IMR-90 (cell line): ENCODE measurements at places on chromosomes 12 and 14.
A peak's percentile ranks its signal among the peaks of the same experiment; 100 is the strongest.

DNA sequence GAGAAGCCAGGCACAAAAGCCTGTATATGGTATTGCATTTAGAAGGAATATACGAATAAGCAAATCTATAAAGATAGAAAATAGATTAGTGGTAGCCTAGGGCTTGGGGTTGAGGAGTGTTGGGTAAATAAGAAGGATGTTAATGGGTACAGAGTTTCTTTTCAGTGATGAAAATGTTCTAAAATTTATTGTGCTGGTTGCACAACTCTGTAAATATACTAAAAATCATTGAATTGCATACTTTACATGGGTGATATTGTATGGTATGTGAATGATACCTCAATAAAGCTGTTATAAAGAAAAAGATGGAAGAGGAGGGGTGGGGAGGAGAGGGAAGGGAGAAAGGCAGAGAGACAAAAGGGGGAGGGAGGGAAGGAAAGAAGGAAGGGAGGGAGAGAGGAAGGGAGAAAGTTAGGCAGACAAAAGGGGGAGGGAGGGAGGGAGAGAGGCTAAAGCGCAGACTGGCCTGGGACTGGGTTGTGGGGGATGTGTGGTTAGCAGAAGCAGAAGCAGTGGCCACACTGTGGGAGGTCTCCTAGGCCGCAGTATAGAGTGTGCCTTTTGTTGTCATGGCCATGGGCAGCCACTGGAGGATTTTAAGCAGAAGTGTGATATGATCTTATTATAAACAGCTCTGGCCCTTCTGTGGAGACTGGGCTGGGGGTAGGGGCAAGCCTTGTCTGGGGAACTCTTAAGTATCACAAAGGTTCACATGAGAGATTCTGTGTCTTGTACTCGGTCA lies 73.6 kb upstream of the ELK3 start:
- DNase-seq: no peak

DNA sequence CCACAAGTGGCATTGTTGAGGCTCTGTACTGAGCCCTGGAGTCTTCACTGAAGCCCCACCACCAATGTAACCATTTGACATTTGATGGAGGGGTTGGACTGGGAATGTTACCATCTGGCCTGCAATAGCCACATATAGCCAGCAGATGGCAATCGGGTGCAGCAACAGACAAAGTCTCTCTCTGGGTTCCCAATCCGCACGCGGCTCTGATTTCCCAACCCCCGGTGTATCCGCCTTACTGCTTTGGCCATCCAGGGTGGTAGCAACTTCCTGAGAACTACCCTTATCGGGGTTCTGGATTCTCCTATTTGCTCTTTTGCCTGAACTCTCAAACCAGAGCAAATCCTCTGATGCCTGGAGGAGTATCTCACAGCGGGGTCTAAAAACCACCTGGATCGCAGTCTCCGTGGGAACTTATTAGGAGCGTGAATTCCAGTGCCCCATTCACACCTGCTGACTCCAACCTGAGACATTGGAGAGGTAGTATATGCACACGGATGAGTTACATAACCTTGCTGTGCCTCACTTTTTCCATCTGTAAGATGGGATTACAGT lies 14.2 kb downstream of the VRTN start:
- peak; percentile 68 for DNase-seq

- DNase-seq: no peak
Measured at GRCh38 chr14:55891692-55892091, 226.5 kb upstream of the PELI2 start.

DNA sequence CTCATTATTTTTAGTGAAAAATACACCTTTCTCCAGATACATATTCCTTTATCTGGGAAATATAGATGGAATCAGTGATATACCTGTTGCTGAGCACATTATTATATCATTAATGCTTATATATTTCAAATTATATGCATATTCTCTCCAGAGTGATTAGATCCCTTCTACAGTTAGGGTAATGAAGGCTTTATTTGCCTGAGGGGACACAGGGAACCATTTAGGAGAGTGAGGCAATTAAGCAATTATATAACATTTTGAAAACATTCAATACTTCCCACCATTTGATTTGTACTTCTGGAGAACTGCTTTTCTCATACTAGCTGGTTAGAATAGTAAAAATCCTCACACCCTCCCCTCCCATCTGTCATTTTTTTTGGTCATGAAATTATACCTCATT lies 212.8 kb upstream of the NOVA1 start:
- DNase-seq: no peak

GRCh38 chr12:11673666-11674461 lies 24.4 kb downstream of the ETV6 start:
- DNase-seq: peak; percentile 33

GRCh38 chr12:57890191-57891115 lies 43.9 kb upstream of the CTDSP2 start:
- peak; percentile 55 for DNase-seq

- no peak for DNase-seq
Measured at GRCh38 chr12:66531766-66532165, 147.1 kb downstream of the GRIP1 start.

DNA sequence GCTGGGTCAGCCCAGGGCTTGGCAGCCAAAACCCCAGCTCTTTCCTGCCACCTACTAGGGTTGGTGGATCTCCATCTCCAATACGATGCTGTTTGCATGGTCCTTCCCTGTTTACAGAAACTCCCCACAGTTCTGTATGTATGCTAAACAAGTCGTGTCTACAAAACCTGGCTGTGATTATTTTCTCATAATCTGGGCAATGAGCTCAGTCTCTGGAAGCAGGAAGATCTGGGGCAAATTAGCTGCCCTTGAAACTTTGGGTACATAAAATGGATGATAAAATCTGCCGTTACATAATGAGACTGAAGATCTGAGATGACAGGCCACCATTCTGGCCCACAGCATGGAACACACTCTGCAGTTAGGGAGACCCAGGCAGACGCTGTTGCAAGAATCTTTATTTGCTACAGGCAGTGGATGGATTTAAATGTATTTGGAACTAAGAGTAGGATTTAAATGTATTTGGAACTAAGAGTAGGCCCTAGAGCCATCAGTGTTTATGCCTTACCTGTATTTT lies 31.7 kb downstream of the ACADS start:
- no peak for DNase-seq

DNA sequence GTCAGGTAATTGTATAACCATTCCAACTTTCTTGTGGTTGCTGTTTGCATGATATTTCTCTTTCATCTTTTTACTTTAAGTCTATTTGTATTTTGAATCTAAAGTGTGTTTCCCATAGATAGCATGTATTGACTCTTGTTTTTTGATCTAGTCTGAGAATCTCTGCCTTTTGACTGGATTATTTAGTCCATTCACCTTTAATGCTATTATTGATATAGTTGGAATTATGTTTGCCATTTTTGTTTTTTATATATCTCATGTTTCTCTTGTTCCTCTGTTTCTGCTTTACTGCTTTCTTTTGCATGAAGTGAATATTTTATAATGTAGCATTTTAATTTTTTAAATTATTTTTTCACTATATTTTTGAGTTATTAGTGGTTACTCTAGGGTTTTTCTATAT lies 103.9 kb upstream of the PMCH start:
- DNase-seq: no peak

DNA sequence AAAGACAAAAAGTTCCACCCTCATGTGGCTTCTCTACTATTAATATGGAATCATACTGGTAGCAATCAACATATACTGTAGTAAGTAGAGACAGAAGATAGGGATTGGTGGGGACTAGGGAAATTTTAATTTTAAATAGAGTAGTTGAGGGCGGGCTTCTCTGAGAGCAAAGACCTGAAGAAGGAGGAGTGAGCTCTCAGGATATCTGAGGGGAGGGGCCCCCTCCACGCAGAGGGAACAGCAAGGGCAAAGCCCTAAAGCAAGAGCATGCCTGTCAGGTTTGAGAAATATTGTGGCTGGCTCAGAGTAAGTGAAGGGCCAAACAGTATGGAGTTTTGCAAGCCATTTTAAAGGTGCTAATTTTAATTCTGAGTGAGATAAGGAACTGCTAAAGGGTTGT lies 64.3 kb downstream of the PCNX1 start:
- no peak for DNase-seq

GRCh38 chr12:108914121-108914531 lies 34.2 kb downstream of the DAO start:
- no peak for DNase-seq

GRCh38 chr12:27931390-27931789 lies 41.1 kb downstream of the PTHLH start:
- no peak for DNase-seq

- no peak for DNase-seq
Measured at GRCh38 chr12:77060883-77061240, 4.5 kb downstream of the E2F7 start.

GRCh38 chr12:89067421-89068187 lies 284.7 kb downstream of the DUSP6 start:
- peak; percentile 94 for DNase-seq

GRCh38 chr12:110229409-110229808 lies 51.6 kb upstream of the ATP2A2 start:
- DNase-seq: no peak

GRCh38 chr12:22284871-22285270 lies 49.6 kb downstream of the ST8SIA1 start:
- peak; percentile 11 for DNase-seq

DNA sequence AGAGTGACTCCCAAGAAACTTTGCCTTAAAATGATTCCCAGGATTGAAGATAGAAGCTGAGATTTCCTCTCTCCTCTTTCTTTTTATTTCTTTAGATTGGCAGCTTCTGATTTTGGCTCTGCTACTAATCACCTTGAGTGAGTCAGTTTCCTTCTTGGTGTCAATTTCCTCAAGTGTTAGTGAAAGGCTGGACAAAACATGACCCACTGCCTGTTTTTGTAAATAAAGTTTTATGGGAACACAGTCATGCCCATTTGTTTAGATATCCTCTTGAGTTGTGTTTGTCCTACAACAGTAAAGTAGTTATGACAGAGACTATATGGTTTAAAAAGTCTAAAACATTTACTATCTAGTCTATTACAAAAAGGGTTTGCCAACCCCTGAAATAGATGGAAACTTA lies 227.2 kb upstream of the TBX3 start:
- DNase-seq: no peak

DNA sequence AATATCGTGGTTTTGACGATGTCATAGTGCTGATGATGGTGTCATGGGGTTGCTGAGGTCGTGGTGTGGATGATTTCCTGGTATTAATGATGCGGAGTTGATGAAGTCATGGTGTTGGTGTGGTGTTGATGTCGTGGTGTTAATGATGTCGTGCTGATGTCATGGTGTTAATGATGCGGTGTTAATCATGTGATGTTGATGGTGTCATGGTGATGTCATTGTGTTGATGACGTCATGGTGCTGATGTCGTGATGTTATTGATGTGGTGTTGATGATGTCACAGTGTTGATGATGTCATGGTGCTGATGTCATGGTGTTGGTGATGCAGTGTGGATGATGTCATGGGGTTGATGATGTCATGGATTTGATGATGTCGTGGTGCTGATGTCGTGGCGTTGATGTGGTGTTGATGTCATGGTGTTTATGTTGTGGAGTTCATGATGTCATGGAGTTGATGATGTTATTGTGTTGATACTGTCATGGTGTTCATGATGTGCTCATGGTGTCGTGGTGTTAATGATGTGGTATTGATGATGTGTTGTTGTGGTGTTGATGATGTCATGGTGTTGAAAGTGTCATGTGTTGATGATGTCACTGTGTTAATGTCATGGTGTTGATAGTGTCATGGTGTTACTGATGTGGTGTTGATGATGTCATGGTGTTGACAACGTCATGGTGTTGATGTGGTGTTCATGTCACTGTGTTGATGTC lies 48.5 kb upstream of the RIMBP2 start:
- DNase-seq: peak; percentile 33

GRCh38 chr12:3962631-3963483 lies 89.7 kb upstream of the PARP11 start:
- no peak for DNase-seq

- peak; percentile 60 for DNase-seq
Measured at GRCh38 chr14:82855912-82856391, 1322.3 kb upstream of the SEL1L start.

DNA sequence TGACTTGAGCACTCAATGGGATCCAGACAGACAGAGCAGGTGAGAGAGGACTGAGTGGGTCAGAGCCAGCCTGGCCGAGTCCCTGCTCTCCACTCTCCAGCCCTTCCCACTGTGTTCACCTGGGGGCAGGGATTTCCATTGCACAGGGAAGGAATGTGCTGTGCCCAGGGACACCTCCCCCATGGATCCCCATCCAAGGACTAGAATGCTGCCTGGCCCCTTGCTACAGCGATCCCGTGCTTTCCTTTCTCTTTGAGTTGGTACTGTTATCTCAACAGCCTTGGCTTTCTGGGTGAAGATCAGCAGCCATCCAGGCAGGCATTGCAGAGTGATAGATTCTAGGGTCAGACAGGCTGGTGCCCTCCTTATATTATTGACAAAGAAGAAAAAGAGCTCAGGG lies 60.3 kb upstream of the DLK1 start:
- DNase-seq: no peak

DNA sequence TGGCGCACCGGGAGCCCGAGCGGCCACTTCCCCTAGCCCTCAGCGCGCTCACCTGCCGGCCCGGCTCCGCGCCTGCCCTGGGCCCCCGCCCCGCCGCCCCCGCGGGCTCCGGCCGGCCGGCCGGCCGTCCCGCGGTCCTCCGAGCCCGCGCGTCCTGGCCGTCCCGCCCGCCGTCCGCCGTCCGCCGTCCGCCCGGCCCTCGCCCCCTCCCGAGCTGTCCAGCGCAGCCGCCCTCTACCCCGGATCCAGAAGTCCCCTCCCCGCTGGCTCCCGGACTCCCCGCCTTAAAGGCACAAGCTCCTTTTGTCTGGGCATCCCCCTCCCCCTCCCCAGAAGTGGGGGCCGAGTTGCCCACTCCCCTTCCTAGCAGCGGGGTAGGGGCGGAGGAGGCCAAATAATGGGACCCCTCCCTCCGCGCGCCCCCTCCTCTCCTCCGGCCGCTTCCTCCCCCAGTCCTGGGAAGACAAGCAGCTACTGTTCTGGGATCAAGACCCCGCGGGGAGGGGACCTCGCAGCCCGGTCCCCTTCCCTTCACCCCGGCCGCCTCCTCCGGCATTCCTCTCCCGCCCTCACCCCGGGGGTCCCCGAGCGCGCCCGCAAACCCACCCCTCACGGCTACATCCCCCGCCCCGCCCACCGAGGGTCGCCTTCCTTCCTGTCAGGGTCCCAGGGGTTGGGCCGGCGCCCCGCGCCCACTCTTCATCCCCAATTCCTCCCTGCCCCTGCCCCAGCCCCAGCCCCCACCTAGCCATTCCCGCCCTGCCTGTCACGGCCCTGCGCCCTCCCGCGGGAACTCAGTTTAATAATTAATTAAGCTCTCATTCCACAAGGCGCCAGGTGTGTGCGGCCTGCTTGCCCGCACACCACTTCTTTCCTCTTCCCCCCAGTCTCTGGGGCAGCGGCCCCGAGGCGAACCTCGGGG lies at the start of gene ADCY6:
Gene ADCY6, minus strand, starts transcription at position 236 of the 922 bp plus-strand sequence. CDS start 5,655 bp downstream, outside the sequence.
- peak; percentile 70 for DNase-seq

GRCh38 chr12:17097674-17098073 lies 491.7 kb upstream of the LMO3 start:
- DNase-seq: peak; percentile 3
